ENCODE measurements at places on chromosomes 12 and 14.
A peak's percentile ranks its signal among the peaks of the same experiment; 100 is the strongest.

- DNase-seq, result no peak
Observed at GRCh38 chr12:85016413-85016812, 19.7 kb downstream of the TSPAN19 start.

- no peak for DNase-seq
Observed at GRCh38 chr14:85300107-85300506, 229.8 kb upstream of the FLRT2 start.

- DNase-seq, result no peak
Observed at GRCh38 chr14:70856851-70857495, 47.7 kb upstream of the MAP3K9 start.

- no peak for DNase-seq
Observed at GRCh38 chr12:91225316-91225715, 42.7 kb upstream of the DCN start.

DNA sequence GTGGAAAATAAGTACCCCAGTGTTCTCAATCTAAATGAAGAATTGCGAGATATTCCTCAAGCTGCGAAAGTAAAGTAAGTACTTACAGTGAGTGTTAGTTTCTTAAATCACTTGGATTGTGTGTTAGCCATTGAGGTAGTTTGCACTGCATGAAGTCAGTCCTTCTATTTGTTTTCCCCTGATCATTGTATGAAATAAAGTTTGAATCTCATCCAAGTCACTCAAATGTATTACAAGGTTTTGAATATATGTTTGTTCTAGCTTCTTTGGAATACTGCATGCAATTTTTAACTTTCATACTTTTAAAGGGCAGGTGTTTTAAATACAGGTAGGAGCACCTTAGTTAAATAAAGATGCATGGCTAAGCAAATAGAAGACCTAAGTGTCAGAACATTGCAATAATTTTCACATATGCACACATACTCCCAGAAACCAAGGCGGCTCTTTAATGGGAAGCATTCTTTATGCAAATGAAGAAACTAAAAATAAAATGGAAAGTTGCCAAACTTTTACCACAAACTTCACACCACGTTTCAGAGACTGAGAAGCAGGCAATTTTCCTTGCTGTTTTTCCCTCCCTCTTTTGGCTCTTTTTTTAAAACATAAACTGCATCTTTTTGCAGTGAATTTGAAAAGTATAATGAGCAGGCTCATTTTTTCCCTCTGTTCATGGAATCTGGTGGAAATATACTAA, 105.6 kb downstream of the GPR135 start:
- DNase-seq, result no peak

DNA sequence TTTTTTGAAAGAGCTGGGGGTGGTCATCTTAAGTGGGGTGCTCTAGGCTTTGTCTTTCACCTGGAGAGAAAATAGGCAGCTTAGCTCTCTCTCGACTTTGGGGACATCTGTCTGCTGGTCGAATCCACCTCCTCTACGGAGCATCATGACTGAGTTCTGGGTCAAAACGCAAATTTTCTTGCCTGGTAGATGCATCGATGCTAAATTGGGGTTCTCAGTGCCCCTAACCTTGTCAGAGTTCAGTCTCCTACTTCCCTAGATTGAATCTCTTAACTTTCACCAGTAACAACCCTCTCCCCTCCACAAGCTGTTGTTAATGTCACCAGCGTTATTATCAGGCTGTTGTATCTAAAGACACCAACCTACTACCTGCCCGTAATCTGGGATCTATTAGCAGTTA, 682 bp downstream of the FLRT2 start:
- DNase-seq, result no peak

DNA sequence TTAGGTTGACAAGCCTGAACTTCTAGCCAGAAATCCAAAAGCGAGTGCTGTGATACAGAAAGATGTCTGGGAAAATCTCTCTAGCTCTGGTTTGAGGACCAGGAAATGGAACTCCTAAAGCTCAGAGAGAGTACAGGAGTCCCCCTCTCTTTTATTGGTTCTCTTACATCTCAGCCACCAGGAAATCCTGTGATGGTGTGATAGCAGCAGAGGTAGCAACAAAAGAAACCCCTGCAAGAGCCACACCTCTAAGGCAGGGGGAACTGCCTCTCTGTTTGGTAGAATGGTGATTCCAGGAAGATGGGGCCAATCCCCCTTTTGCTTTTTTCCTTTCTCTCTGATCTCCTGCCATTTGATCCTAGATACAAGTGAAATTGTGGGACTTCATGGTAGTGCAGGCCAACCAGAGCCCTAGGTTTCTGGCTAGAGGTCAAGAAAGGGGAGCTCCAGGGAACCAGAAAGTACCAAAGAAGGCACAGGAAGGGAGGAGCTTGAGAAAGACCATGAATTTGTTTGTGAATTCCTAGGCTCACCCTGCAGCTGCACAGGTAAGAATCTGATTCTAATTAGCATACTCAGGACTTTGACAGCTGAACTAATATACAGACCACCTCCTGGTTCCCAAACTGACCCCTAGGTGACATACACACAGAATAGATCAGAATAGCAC, 88.5 kb downstream of the PAPLN start:
- no peak for DNase-seq

GRCh38 chr12:32155041-32155440, 48.4 kb downstream of the BICD1 start:
- DNase-seq, result peak; percentile 19

GRCh38 chr12:31317471-31318395, 8.2 kb downstream of the SINHCAF start:
- DNase-seq, result peak; percentile 56

DNA sequence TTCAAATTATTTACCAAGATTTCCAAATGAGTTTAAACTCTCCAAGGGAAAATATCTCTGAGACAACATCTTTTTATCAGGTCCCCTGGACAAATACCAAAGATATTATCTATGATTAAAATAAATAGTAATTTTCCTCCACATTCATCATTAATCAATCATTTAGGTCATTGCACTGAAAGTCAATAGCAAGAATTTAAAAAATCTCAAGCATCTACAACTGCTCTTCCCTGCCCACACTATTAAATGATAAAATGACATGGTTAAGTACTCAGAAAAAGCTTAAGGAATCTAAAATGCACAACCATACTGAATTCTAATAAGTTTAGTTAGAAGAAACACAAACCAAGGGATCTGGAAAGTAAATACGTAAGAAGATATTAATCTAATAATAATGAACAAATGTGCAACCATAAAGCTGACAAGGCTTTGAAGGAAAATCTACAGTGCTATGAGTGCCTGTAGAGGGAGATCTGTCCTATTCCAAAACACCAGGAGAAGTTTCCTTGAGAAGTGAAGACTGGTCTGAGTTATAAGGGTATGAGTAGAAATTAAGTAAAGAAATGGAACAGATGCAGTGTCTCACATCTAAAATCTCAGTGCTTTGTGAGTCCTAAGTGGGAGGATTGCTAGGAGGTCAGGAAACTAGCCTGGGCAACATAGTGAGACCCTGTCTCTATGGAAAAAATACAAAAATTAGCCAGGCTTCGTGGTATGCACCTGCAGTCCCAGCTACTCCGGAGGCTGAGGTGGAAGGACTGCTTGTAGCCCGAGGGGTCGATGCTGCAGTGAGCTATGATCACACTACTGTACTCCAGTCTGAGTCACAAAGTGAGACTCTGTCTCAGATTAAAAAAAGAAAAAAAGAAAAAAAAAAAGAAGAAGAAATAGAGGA, 19.2 kb downstream of the INTS13 start:
- DNase-seq, result peak; percentile 48

DNA sequence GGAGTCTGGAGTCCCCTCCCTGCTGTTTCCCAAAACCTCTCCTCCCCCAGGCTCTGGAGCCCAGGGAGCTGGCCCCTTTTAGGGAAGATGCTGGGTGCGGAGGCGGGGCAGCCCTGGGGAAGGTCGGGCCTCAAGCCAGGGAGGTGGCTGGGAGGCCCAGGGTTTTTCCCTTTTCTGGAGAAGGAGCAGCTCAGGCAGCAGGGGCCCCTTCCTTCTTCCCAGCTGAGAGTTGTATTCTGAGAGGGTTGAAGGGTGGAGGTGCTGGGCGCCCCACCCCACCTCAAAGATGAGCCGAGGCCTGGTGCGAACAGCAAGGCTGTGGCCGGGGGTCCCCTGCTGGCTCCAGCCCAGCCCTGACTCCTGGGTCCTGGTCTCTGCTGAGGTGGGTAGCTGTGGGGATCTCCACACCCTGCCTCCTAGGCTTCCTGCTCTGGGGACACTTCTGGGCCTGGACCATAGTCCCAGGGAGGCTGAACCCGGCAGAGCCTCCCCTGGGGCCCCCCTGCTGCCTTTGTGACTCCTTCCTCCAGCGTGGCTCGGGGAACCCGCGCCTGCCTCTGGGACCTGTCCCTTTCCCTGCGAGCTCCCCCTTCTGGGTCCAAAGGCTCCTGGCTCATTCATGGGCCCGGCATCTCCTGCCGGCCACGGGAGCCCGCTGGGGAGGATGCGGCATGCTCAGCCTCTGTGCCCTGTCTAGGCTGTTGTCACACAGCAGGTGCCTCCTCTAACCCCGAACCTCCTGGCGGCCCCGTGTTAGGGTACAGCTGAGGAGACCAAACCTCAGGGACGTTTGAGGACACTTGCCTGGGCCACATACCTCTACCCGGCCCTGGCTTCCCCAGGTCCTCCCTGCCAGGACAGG, 4.4 kb downstream of the TRMT61A start:
- peak; percentile 76 for DNase-seq

DNA sequence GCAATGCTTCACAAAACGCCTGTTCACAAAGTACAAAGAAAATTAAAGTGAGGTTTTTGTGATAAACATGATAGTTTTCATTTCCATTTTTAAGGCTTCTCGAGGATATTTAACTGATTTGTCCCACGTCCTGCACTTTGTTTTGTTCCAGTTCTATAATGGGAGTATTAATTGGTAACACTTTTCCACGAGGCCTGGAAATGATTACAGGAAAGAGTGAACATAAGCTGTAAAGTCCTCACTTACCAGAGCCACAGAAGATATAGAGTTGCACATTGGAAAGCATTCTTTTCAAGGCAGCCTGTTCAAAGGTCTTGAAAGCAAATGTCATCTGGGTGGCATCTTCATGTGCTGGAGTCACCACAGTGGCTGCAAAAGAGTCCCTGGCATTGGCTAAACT, 1236.6 kb downstream of the BCL11B start:
- DNase-seq, result peak; percentile 70

- no peak for DNase-seq
Observed at GRCh38 chr14:91744068-91744480, 12.2 kb upstream of the CATSPERB start.

- DNase-seq, result no peak
Observed at GRCh38 chr12:124273630-124274029, 21.3 kb upstream of the RFLNA start.

- DNase-seq, result no peak
Observed at GRCh38 chr12:102061096-102061559, 663 bp downstream of the WASHC3 start.

GRCh38 chr12:95972832-95973456, 23.2 kb downstream of the HAL start:
- DNase-seq, result no peak

- DNase-seq, result no peak
Observed at GRCh38 chr12:19085090-19085489, 44.4 kb upstream of the PLEKHA5 start.

GRCh38 chr12:44377443-44378187, 498.5 kb downstream of the NELL2 start:
- no peak for DNase-seq

- DNase-seq, result no peak
Observed at GRCh38 chr12:103642240-103642864, 55.3 kb downstream of the STAB2 start.

- DNase-seq, result no peak
Observed at GRCh38 chr12:13745111-13745860, 236.1 kb downstream of the GRIN2B start.

DNA sequence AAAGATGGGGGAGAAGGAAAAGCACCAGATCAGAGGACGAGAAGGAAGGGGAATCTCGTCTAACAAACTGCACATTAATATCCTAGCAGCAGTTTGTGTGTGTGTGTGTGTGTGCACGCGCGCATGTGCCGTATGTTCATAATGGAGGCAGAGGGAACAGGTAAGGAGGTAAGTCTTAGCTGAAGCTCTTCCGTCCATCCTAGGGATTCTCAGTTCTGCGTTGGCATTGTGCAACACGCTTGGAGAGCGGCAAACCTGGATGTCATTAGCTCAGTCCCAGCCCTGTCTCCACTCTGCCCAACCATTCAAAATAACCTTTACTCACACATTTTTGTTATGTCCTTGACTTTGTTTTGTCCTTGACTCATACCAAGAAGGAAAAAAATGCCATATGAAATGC, 1.6 kb upstream of the C1R start:
- DNase-seq, result no peak

GRCh38 chr12:122238861-122239260, 13.0 kb upstream of the DIABLO start:
- no peak for DNase-seq

- no peak for DNase-seq
Observed at GRCh38 chr12:75917715-75918114, 113.9 kb downstream of the PHLDA1 start.

DNA sequence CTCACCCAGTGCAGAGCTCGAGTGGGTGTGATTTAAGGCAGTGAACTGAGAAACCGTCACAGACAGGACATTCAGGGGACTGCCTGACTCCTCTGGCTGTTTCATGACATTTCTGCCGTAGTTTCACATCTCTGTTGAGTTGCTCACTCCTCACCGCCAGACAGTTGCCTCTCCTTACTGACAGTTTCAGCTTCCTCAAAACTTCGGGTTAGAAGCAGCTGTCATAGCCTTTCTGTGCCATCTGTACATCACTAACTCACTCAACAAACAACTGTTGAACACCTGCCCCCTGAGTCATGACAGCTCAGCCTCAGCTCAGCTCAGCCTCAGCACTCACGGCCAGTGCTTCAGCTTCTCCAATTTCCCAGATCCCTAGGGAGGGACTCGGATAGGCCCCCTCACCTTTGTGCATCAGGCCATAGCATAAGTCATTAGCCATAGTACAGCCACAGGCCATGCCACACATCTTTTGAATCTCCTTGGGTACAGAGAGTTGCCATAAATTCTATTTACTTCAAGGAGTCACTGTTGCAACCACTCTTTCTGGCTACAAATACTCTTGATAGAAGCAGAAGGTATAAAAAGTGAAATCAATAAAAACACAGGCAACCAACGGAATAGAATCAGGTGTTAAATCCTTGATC, 6.2 kb upstream of the SLC15A4 start:
- no peak for DNase-seq

DNA sequence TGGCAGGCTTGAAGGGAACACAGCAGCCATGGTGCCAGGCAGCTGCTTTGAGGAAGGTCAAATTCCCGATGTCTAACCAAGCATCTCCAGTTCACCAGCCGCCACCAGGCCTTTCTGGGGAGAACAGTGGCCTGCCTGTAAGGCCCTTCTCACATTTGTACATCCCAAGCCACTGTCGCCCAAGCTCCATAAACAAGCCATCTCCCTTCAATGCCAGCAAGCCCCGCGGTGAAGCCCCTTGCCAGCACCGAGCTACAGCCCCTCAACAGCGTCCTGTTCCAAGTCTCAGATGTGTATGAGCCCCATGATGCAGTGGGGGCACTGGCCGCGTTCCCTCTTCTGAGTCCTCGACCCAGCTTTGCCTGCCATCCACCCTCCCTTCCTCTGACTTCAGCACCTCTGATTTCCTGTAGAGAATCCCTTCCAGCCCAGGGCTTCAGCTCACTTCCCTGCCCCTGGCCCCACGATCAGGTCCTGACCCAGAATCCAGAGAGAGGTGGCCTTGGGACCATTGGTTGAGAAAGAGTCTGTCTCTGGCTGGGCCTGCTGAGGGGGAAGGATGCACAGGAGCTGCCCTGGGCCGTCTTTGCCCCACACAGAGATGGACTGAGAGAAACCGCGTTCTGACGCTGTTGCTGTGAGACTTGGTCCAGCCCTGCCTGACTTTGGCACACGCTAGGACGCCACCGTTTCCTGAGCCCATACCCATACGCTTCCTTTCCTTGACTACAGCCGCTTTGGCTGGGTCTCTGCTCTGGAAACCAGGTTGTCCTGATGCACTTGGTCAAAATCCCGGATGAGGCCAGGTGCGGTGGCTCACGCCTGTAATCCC, 1.9 kb upstream of the MMP17 start:
- DNase-seq, result no peak
